Heart left ventricle (tissue), 16 donors: ENCODE measurements at places on chromosomes 2 and 18.

- no peak for DNase-seq
Measured at GRCh38 chr2:164061129-164061746, 325.4 kb upstream of the FIGN start.

DNA sequence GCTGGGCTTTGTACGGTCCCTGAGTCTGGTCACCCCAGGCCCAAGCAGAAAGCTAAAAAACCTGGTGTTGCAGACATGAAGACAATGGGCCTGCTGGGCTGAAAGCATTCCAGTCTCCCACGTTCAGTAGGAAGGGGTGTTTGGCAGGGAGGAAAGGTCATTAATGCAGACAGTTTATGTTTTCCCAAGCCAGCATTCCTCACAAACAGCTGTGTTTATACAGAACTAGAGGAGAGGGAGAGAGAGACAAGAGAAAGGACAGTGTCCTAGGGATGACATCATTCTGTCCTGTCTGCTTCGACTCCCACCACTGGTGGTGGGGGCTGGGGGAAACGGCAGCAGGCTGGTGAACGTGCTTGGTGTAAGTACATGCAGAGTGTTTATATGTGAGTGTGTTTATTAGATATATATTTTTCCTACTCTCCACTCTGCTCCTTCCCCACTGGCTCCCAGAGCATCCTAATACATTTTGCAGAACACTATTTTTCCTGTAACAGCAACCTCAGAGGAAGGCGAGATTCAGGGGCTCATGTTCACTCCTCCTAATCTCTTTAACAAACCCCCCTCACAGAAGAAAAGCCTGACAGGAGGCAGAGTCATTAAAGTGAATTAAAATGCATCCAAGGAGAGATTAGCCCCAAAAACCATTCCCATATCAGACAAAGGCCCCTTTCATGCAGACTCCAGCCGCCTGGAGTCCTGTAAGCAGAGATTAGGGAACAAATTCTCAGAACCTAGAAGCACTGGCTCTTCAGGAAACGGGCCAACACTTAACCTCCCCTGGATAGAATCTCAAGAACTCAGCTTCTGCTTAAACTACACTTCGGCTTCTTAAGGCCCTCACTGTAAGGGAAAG, 380.4 kb downstream of the TNS1 start:
- DNase-seq, result no peak

DNA sequence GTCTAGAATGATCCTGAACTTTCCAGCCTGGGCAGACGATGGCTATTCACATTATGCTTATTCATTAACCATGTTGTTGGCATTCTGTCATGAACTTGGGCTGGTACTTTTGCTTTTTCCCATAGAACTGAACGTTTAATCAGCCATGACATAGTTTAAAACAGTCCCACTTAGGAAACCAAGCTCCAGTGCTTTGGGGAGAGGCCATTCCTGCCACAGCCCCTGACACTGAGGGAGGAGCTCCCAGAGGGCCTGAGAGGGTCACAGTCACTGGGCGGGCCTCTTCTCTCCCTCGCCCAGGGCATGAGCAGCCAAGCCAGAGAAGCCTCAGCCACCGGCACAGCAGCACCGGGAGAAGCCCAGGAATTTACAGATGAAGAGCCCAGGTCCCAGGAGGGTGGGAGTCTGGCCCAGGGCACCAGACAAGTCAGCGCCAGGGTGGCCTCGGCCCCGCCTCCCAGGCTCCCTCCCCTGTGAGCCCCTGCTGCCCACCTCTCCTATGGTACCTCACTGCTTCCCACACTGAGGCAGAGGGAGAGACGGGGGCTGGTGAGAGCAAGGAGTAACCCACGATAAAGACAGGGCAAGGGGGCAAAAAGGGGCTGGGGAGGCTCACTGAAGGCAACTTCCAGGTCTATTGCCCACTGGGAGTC, 33.6 kb downstream of the MAL start:
- DNase-seq, result peak; percentile 4

DNA sequence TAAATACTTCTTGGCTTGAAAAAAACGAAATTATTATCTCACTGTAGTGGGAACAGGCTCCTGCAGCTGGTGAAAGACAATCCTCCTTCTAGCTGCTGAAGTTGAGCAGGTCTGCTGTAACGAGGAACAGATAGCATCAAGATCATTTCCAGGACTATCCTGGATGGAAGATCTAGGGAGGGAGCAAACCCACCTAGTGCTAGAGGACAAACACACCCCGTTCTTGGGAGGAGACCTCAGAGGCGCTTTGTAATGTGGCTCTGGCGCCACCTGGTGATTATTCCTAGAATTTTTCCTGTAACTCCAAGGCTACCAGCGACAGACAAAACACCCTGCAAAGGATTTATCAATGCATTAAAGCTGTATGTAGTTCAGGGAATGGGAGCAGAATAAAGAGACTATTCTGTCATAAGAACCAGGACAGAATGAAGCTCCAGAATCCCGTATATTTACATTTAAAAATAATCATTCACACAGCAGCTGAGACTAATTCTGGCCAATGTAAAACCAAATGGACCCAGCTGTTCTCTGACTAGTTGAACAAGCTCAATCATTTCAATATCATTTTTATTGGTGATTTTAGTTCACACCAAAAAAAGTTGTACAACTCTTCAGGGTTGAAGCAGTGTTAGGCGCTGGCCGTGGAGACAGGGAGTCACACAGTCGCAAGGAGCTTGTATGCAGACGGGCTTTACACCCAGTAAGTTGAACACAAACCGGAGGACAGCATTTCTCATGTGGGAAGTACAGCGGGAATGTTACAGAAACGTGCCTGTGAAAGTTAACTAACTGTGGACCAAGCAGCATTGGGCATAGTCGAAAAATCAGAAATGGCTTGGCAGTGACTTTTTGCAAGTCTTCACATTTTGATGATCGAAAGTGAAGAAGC, 290.3 kb downstream of the TRIB2 start:
- peak; percentile 64 for DNase-seq

- DNase-seq, result no peak
Measured at GRCh38 chr2:215003001-215003400, 135.4 kb downstream of the ABCA12 start.

DNA sequence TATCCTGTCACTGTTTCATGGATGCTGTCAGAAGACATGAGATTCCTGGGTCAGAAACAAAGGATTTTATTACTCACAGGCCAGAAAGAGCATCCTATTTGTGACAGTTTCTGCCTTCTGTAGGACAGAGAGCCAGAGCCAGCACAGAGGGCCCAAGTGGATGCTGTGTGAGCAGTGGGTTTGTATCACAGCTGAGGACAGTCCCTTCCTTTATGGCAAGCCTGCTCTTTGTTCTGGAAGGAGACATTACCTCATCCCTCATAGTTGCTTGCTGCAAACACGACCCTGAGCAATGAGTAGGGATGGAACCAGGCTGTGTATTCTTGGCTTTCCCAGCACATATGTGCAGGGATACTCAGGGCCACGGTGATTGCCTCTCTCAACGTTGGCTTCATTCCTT, 41.6 kb downstream of the ARHGEF4 start:
- no peak for DNase-seq

DNA sequence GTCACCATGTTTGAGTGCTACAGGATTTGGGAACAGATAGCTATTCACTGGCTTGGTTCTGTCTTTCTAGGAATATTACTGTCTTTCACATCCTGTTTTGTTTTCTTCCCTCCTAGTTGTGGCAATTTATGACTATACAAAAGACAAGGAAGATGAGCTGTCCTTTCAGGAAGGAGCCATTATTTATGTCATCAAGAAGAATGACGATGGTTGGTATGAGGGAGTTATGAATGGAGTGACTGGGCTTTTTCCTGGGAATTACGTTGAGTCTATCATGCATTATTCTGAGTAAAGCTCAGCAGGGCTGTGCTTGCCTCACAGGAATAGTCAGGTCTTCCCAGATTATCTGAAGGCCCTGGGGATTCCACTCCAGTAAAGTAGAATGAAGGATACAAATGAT, 98.9 kb downstream of the ABI2 start:
- DNase-seq, result no peak

- peak; percentile 61 for DNase-seq
Measured at GRCh38 chr18:77071711-77072292, 60.8 kb downstream of the MBP start.

- DNase-seq, result no peak
Measured at GRCh38 chr2:223889229-223889628, 51.8 kb upstream of the AP1S3 start.

DNA sequence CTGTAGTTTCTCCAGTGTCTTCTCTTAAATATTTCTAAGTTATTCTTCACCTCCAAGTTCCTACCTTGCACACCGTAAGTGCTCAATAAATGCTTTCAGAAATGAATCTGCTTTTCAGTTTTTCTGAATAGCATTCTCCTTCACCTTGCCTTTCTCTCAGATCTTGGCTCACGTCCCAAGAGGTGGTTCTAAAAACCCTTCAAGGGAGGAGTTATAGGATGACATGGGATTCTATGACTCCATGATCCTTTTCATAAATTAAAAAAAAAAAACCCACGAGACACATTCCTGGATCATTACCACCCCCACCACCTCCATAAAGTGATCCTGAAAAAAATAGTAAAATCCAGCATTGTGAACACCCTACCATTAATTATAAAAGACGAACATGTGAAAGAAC, 11.7 kb downstream of the KCTD1 start:
- no peak for DNase-seq

- no peak for DNase-seq
Measured at GRCh38 chr2:233343171-233343705, 11.1 kb upstream of the DGKD start.

DNA sequence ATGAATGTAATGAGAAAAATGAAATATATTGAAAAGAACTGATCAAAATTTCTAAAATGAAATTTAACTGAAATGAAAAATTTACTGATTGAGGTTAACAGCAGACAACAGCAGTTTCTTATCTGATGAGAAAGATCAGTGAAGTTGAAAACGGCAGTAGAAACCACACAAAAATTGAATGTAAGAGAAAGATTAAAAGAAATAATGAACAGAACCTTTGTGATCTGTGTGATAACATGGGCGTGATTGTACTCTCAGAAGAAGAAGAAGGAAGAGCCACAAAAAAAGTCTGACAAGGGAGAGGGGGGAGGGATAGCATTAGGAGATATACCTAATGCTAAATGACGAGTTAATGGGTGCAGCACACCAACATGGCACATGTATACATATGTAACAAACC, 45.2 kb downstream of the FAM117B start:
- DNase-seq, result no peak

- no peak for DNase-seq
Measured at GRCh38 chr2:55490554-55490953, 29.0 kb upstream of the CFAP36 start.

DNA sequence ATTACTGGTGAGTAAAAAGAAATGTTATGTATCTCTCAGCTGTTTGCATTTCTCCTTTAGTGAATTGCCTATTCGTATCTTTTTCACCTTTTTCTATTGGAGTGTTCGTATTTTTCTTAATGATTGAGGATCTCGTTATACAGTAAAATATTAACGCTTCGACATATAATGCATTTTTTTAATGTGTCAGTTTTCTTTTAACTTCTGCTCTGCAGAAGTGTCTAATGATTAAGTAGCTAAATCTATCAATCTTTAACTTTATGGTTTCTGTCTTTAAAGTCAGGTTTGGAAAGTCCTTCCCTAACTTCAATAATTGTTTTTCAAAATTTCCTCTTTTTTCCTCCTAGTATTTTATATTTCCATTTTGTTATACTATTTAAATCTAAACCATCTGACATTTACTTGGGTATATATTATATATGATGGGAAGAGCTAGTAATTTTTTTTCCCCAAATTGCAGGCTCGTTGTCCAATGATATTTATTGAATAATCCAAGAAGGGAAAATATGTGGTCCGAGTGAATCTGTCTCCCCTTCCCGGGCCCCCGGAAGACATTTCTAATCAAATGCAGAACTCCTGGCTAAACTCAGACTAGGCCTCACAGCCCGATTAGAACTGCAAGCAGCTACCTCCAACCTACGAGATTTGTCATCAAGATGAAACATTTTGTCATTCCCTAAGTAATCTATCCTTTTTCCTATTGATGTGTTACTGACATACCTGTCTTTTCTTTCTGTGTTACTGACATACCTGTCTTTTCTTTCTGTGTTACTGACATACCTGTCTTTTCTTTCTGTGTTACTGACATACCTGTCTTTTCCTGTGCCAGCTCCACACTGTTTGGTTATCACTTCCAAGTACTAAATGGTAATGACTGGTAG, 17.2 kb downstream of the PCBP1 start:
- DNase-seq, result peak; percentile 37

- DNase-seq, result peak; percentile 62
Measured at GRCh38 chr18:55422456-55423180, 165.4 kb downstream of the TCF4 start.

DNA sequence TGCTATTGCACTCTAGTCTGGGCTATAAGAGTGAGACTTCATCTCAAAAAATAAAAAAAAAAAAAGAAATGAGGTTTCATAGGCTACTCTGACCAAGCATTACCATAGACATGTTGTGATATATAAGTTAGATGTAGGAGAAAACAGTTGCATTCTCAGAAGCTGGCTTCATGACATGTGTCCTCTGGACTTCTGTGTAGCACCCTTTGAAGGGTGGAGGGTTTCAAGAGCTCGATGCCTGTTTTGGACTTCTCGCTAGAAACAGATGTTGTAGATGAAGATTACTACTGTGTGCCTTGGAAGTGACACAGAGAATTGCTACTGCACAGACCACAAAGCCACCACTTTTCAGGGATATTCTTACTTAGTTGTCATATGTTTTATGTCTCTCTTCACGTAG, 91.0 kb downstream of the TMEM247 start:
- DNase-seq, result no peak

- DNase-seq, result no peak
Measured at GRCh38 chr18:41134426-41134825, 820.6 kb upstream of the PIK3C3 start.

GRCh38 chr2:10336283-10336682, 33.6 kb downstream of the HPCAL1 start:
- DNase-seq, result no peak

DNA sequence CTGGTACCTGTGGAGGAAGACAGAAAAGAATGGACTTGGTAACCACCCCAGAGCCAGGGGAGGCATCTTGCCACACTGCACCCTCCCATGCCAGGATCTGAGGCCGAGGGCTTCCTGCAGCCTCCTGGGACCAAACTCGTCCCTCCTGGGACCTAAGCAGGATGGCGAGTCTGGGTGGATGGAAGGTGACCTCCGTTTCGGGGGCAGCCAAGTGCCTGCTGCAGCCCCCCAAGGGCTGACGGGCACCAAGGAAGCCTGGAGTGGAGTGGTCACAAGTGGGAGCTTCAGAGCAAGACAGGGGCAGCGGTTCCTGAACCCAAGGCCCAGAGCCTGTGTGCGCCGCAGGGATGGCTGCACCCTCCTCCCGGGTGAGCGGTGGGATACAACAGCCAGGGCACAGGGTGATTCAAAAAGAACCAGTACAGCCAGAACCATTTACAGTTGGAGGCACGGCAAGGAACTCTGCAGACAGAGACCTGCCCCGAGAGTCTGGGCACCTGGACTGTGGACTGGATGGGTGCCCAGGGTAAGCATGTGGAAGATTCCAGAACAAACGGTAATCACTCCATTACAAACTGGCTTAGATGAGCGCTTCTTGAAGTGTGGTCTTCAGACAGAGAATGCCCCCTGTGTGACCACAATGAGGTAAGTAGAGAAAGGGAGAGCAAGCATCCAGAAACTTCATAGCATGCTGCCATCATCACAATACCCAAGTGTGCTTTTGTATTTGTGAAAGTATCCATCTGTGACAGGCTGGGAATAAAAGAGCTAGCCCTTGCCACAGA, 12.1 kb downstream of the HS1BP3 start:
- no peak for DNase-seq

- DNase-seq, result no peak
Measured at GRCh38 chr2:54073796-54074195, 41.6 kb upstream of the ACYP2 start.
